ENCODE measurements at places on chromosomes 3 and 15.

DNA sequence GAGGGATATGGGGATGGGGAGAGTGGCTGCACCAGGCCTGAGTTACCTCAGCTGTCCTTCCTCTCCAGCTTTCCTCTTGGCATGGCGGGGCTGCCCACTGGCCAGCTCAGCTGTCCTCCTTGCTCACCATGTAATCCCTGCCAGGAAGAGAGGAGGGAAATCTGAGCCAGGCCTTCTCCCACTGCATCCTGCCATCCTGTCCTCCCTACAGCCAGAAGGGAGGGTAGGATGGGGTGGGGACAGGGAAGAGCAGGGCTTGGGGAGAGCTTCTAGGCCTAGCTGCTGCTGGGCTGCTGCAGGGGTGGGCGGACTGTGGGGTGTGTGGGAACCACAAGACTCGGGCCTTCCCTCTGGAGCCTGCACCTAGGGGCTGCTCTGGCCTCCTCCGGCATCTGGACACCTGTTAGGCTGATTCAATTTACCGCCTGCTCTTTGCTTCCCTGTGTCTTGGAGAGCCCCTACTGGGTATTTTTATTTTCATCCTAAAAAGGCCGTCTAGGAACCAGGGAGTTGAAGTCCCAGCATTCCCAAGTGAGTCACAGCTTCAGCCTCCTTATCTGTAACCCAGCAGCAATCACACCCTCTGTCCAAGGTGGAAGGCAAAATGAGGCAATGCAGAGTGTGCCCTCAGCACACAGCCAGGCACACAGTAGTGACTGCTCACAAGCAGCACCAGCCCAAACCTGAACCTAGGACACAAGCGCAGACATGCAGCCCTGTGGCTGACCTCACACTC lies 13.1 kb upstream of the KY start:
- DNase-seq, result no peak

- no peak for DNase-seq
These were observed 49.2 kb upstream of the LRRFIP2 start for GRCh38 chr3:37223576-37223975.

GRCh38 chr3:153392363-153392762 lies 230.3 kb downstream of the RAP2B start:
- no peak for DNase-seq

GRCh38 chr3:25507811-25508210 lies 79.7 kb downstream of the RARB start:
- no peak for DNase-seq

- no peak for DNase-seq
These were observed 38.5 kb downstream of the SLCO2A1 start for GRCh38 chr3:133991209-133991608.

- no peak for DNase-seq
These were observed 142.9 kb downstream of the ATG7 start for GRCh38 chr3:11415099-11415498.

DNA sequence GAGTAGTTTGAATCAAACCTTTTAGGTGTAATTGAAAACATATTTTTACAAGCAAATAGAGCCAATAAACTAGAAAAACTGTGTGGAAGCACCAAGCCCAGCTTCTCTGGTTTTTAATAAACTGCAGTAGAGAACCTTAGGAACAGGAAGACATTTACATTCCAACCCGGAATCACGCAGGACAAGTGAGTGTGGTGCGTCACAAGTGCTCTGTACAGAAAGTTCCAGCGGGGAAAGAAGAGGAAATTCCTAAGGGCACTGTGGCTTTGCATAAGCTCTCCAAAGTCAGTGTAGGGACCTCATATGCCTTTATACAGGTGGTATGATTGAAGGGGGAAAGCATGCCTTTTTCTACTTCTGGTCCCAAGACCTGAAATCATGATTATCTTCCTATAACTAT lies 21.6 kb downstream of the COL8A1 start:
- DNase-seq, result no peak

DNA sequence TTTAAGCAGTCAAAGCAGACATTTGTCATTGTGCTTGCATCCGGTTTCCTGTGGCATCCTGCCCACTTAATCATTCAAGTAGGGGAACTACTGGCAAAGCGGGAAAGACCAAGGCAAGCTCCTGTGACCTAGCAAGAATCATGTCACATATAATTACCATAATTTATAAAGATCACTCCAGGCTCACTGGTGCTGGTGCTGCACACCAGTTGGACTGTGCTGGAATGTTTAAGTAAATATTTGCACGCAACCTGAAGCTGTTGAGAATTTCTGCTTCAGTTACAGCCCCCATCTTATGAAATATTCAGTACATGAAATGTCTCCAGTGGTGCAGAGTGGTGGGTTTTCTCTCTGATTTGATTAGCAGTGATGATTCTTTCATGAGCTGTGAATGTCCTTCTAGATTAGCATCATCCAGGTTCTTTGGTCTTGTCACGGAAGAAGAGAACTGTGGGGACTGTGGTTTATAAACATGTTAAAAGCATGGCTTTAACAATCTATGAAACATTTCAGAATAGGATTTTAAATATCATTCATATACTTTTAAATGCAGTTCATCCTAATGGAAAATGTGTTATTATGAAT lies 621.3 kb upstream of the EPHA6 start:
- no peak for DNase-seq

DNA sequence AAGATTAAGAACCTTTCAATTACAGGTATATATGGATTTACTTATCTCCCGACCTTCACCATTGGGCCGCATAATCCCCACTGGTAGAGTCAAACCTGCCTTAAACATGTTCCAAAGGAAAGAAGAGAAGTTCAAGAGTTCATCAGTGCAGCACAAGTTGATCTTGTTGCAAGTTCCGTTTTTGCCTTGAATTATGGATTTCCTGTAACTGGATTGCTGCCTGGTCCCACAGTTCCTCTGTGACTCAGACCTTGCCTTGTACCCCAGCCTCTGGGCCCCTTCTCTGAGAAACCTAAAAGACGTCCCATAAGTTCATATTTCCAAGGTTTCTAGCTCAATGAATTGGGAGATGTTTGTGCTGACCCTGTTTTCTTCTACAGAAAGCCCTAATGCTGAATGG lies 112.5 kb upstream of the THBS1 start:
- DNase-seq, result no peak

GRCh38 chr3:81301230-81301629 lies 460.2 kb downstream of the GBE1 start:
- DNase-seq, result no peak

DNA sequence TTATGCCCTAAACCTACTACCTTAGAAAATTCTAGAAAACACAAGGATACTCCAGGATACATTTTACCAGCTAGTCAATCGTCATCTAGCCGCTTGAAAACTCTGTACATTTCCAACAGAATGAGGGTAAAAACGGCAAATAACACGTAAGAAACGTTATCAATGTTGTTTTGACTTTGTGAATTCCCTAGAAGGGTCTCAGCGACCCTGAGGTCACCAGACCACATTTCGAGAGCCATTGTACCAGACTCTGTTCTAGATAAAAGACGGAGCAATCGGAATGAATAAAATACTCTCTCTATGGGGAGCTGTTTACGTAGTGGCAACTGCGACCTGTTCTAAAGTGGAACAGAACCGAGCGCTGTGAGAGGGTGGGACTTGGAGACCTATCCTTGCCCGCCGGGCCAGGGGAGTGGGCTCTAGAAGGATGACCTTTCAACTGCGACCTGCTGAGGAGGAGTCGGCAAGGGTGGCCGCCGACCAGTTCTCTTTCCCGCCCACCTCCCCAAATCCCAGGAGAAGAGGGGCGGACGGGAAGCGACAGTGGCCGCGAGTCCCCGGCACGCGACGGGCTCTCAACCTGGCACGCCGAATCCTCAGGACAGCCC lies 778 bp upstream of the AP4E1 start:
- DNase-seq, result peak; percentile 84

DNA sequence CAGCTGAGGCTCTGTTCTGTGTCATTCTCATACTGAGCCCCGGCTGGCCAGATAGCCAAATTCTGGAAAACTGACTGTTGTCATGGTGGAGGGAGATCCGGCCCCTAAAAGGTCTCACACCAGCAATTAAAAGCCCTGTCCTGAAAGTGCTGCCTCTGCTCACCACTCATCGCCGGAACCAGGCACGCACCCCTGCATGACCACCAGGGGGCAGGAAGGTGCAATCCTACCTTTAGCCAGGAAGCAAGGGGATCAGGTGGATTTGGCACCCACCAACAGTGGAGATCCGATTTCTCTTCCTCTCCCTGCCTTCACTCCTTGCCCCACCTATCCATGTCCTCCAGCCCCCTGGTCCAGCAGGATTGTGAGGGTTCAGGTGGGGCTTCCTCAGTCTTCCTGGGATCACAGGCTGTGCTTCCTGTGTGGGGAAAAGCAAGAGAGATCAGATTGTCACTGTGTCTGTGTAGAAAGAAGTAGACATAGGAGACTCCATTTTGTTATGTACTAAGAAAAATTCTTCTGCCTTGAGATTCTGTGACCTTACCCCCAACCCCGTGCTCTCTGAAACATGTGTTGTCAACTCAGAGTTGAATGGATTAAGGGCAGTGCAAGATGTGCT lies 16.1 kb upstream of the CACNA2D2 start:
- DNase-seq, result peak; percentile 93

GRCh38 chr3:81823882-81824395 lies 62.5 kb upstream of the GBE1 start:
- DNase-seq, result no peak

All from activated CD4-positive, alpha-beta T cell treated with anti-CD3 and anti-CD28 coated beads, Interleukin-2, amount 10 ng/mL, durations not matched to agents 24 days and 14 days (primary cell).